ENCODE measurements at places on chromosomes 2 and 18.

GRCh38 chr2:239401881-239402233, 1.0 kb upstream of the HDAC4 start:
- DNase-seq, result no peak

DNA sequence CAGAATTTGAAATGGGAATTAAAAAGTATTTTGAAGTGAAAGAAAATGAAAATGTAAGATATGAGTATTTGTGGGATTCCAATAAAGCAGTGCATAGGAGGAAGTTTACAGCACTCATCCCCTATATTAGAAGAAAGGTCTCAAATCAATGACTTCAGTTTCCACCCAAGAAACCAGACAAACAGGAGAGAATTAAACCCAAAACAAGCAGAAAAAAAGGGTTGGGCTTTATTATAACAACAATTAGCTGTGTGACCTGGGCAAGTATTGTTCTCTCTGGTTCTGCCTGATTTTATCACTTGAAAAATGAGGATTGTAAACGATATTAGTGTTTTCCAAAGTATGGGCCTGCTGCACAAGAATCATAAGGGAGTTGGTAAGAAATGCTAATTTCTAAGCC, 18.3 kb upstream of the LYPD6 start:
- no peak for DNase-seq

DNA sequence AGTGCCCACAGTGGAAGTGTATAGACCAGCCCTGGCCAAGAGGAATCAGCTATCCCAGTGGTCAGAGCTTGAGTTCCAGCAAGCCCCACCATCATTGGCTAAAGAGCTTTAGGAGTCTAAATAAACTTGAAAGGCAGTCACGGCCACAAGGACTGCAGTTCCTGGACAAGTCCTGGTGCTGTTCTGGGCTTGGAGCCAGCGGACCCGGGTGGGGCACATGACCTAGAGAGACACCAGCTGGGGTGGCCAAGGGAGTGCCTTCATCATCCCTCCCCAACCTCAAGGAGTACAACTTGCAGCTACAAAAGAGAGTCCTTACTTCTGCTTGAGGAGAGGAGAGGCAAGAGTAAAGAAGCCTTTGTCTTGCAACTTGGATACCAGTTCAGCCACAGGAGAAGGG, 439.8 kb upstream of the TMEFF2 start:
- DNase-seq, result no peak

DNA sequence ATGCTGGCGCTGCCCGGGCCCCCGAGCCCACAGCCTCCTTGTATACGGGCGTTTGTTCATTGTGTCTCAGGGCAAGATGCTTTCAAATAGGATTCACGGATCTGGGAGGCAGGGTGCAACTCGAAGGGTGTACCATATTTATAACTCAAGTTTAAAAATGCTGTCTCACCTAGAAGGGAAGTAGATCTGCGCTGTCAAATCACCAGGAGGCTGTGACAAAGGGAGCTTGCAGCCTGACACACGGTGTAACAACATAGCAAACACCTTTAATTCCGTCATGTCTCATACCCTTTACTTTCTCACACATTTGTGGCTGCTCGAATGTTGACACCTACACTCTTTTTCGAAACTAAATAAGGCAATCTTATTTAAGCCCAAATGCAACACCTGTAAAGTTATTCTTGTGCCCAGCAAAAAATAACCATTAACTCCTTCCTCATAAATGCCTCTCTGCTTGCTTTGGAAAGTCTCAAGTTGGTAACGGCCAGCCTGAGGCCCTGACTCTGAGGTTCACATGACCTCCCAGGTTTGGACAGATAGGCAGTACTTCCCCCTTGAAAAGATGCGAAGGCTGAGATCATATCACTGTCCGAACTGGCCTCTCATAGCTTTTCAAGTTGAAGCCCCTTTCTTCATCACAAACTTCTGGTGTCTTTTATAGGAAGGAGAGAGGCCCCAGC, 11.6 kb downstream of the ZEB2 start:
- no peak for DNase-seq

DNA sequence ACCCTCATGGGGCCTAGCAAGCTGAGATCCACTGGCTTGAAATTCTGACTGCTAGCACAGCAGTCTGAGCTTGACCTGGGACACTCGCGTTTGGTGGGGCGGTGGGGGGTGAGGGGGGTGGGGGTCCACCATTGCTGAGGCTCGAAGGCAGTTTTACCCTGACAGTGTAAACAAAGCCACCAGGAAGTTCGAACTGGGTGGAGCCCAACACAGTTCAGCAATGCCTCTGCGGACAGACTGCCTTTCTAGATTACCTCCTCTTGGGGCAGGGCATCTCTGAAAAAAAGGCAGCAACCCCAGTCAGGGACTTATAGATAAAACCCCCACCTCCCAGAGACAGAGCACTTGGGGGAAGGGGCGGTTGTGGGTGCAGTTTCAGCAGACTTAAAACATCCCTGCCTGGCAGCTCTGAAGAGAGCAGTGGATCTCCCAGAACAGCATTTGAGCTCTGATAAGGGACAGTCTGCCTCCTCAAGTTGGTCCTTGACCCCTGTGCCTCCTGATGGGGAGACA, 149.7 kb upstream of the TANK start:
- DNase-seq, result no peak

- DNase-seq, result no peak
Observed at GRCh38 chr18:78293940-78294541, 685.6 kb upstream of the SALL3 start.

GRCh38 chr2:229586012-229586411, 128.3 kb downstream of the DNER start:
- DNase-seq, result no peak

GRCh38 chr2:133316557-133316956, 251.7 kb downstream of the NCKAP5 start:
- no peak for DNase-seq

DNA sequence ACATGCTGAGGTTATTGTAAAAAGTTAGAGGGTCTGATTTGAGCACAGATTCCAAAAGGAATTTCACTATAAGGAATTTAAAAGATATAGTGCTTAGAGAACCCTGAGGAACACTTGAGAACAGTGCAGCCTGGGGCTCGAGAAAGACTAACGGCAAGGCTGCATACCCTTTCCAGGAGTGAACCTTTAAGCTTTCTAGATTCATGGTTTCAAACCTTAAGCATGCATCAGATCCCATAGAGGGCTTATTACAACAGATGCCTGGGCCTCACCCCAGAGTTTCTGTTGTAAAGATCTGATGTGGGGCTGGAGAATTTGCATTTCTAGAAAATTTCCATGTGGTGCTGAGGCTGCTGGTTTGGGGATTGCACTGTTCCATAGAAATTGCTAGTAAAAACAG, 90.5 kb upstream of the IL1R2 start:
- no peak for DNase-seq

DNA sequence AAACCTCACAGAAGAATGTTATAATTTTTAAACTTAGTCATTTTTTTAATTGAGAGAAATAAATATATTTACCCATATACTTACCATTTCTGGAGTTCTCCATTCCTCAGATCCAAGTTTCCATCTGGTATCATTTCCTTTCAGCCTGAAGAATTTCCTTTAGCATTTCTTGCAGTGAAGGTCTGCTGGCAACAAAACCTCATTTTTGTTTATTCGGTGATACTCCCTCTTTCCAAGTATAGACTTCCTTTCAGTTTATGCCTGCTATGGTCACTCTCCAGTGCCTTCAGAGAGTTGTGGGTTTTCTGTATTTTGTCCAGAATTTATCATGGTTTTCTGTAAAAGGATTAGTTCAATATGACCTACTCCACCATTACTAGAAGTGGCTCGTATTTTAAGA, 17.0 kb downstream of the WDPCP start:
- DNase-seq, result no peak

GRCh38 chr2:169285531-169286235, 76.7 kb downstream of the LRP2 start:
- no peak for DNase-seq

- DNase-seq, result no peak
Observed at GRCh38 chr2:25256488-25256875, 85.2 kb downstream of the DNMT3A start.
